ENCODE measurements at places on chromosomes 4 and X.

DNA sequence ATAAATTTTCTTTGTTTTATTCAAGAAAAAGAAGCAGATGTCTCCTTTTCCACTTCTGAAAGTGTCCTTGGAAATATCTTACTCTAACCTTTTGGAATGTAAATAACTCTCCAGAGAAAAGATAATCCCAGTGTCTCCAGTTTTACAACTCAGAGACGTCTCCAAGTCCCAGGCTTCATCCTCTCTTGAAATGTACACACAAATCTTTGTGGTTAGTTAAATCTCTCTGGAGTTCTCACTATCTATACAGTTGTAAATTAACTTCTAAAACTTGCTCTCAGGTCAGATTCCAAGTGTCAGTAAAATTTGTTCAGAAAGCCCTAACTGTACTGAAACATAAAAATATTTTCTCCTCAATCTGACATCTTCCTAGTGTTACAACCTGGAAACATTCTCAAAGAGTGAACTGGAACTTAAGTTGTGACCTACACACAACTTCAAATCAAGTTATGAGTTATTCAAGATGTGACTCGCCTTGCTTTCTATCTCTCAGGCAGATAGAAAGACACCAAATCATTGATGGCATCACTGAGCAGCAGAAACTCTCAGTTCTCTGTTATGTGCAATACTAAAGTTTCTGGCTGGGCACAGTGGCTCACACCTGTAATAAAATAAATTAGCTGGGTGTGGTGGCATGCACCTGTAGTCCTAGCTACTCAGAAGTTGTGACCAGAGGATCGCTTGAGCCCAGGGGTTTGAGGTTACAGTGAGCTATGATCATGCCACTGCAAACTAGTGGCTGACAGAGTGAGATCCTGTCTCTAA lies 284.2 kb downstream of the RCHY1 start:
- DNase-seq = no peak

- no peak for DNase-seq
These were observed 121.6 kb downstream of the GUCY2F start for GRCh38 chrX:109360301-109360700.

- no peak for DNase-seq
These were observed 14.7 kb downstream of the TRIM2 start for GRCh38 chr4:153218961-153219360.

- no peak for DNase-seq
These were observed 100.9 kb downstream of the PTCHD1 start for GRCh38 chrX:23435575-23435974.

DNA sequence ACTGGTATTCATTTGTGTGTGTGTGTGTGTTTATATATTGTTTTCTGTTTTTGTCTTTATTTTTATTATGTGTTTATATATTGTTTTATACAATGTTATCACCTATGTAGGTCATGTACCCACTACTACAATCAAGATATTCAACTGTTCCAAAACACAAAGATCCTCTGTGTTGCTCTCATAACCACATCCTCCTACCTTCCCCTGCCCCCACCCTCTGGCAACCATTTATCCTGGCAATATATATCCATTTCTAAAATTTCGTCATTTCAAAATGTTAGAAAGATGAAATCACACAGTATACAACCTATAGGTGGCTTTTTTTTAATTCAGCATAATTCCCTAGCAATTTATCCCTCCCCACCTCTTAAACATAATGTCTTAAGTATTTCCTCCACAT lies 18.8 kb upstream of the RPL34 start:
- DNase-seq = no peak

DNA sequence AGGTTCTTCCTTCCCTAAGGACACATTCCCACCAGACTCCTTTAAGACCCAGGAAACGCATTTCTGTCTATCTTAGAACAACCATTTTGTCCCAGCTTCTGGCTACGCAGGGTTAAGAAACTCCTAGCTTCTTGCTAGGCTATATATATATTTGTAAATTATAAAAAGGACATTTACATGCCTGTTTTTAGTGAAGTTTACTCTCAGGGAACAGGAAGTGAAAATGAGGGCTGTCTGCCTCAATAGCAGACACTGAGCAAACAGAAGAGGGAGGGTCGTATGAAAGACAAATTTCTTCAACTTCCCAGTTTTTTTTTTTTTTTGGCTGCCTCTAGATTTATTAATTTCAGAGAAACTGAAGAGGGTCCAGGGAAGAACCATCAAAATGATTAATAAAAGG lies 9.3 kb upstream of the FRMPD3 start:
- no peak for DNase-seq

GRCh38 chr4:140256335-140256734 lies 102.4 kb upstream of the MAML3 start:
- no peak for DNase-seq

DNA sequence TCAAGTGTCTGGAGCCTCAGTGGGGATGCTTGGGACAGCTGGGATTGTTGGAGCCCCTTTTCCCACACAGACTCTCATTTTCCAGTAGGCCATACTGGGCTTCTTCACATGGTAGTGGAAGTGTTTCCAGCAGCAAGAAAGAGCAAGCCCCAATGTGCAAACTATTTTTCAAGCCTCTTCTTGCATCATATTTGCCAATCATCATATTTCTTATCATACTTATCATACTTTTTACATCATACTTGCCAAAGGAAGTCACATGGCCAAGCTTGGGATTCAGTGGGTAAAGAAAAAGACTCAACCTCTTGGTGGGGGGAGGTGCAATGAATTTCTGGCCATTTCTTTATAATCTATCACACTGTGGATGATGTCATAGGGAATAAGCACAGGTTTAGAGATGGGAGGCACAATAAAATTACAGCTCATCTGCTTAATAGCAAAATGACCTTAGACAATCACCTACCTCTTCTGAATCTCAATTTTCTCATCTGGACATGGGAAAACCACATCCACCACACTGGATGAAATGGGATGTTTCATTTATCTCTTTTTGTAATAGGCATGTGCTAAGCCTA lies 174.2 kb downstream of the MID1IP1 start:
- no peak for DNase-seq

- DNase-seq = no peak
These were observed 12.6 kb upstream of the MFAP3L start for GRCh38 chr4:170038769-170039168.

- no peak for DNase-seq
These were observed 165.5 kb upstream of the PDE5A start for GRCh38 chr4:119794113-119794512.

GRCh38 chrX:119887721-119888425 lies 7.8 kb upstream of the AKAP14 start:
- no peak for DNase-seq

DNA sequence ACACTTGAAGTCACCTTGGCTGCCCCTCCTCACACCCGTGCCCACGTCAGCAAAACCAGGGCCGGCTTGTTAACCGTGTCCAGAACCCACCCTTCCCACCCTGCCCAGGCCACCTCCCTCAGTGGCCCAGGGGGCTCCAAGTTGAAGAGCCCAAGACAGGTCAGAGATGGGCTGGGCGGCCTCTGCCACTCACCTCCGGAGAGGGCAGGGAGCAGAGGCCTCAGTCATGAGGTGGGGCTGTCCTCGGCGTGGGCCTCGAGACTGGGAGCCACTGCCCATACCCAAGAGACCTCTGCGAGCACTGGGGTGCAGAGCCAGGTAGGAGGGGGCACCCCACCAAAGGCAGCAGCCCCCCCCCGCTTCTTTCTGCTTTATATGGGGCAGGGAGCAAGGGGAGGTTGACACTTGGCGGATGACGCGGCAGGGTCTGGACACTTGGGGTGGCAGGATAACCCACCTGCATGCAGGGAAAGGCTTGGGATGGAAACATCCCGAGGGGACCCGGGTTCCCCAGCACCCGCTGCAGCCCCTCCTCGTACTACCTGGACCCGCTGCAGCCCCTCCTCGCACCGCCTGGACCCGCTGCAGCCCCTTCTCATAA lies 38.0 kb upstream of the SPON2 start:
- no peak for DNase-seq

DNA sequence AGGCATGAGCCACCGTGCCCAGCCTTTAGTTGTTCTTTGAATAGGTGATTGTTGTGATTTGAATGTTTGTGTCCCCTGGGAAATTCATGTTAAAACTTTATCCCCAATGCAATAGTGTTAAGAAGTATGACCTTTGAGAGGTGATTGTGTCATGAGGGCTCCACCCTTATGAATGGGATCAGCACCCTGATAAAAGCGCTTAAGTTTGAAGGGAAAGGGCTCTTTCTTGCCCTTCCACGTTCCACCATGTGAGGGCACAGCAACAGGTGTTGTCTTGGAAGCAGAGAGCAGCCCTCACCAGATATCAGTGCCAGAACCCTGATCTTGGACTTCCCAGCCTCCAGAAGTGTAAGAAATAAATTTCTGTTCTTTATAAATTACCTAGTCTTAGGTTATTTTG lies 33.7 kb upstream of the RP2 start:
- DNase-seq = no peak

GRCh38 chrX:77298790-77299189 lies 148.4 kb upstream of the FGF16 start:
- DNase-seq = no peak

DNA sequence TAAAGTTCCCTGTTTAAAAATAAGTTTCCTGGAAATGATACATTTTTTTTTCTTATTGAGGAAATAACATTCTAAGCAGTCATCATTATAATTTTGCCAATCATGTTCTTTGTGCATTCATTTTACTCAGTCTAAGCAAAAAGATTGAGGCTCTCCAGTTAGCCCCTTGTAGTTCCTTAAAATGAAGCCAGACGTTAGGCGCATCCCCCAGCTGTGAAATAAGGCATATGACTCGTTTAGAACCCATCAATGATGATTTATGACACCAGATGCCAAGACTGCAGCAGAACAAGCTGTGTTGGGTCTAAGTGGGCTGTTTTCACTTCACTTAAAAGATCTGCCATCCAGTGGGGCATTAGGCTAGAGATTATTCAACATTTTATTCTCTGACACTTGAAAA lies 17.0 kb downstream of the PDGFC start:
- no peak for DNase-seq

DNA sequence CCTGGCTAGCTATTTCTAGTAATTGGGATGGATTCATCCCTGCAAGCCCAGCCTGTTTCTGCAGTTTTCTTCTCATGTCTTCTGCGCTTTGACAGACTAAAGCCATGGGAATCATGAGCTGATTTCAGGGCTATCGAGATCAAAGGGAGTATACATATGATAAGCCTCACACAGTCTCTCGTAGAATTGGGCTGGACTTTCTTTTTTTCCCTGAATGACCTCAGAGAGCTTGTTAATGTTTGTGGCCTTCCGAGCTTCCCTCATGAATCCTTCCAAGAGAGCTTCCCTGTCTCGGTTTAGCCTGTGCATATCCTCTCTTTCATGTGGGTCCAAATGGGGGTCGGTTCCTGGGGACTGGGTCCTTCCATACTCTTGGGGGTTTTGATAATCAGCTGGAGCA lies 130.3 kb downstream of the ADRA2C start:
- no peak for DNase-seq

DNA sequence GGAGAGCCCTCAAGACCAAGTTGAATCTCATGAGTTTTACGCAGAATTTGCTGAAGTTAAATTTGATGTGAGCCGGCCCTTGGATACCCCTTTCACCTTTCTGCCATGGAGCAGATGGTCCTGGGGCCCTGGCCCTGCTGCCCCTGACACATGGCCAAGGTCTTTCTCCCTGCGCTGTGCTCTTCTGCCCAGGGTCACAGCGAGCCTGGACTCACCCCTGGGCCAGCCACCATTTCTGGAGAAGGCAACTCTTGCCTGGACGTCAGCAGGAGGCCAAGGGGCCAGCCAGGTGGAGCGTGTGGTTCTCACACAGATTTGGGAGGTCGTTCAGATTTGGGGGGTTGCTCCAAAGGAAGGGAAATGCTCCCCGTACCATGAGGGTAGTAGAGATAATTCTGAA lies 30.0 kb downstream of the PCGF3 start:
- no peak for DNase-seq

- DNase-seq = no peak
These were observed 29.5 kb downstream of the LRIT3 start for GRCh38 chr4:109877400-109877799.

DNA sequence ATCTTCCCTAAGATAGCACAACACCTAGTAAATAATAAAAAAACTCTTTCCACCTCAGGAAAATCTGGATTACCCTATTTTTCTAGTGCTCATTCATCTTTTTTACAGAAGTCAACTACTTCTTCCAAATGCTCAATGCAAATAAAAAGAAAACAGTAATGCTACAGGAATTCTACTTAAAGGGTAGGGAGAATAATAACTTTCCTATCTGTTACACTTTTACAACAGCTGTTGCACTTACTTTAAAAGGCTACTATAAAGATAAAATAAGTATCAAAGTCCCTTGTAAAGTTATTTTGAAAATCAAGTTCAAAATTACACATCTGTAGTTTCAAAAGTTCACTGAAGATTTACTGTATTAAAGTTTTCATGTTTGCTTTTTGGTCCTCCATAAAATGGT lies 37.6 kb downstream of the THOC2 start:
- no peak for DNase-seq

DNA sequence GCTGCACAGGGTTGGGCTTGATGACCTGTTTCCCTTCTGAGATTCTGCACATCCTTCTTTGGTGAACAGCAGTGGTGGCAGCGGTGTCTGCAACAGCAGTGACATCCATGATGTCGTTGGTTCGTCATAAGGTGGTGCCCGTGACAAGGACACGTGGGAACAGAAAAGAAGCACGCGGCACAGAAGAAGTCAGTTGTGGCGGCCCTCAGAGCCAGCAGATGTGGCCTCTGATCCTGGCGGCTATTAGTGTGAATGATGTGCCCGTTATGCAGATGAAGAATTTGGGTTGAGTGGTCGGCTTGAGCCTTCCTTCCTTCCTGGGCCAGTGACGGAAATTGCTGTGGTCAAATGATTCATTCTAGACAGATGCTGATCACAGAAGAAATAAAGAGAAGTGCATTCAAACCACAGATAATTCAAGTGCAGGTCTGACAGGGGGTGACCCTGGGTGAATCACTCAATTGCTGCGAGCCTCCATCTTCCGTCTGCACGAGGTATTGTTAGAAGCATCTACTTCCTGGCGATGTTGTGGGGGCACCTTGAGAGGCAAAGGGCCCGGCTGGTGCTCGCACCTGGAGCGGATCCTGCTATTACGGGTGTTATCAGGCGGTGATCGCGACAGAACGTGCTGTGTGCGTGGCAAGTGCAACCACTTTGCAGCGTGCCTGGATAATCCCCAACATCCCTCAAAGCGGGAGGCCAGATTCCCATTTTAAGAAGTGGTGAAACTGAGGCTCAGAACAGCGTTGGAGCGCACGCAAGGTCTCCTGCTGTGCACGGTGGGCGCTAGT lies 215.2 kb upstream of the PSAPL1 start:
- DNase-seq = no peak

GRCh38 chr4:124943938-124944337 lies 231.4 kb upstream of the ANKRD50 start:
- no peak for DNase-seq

DNA sequence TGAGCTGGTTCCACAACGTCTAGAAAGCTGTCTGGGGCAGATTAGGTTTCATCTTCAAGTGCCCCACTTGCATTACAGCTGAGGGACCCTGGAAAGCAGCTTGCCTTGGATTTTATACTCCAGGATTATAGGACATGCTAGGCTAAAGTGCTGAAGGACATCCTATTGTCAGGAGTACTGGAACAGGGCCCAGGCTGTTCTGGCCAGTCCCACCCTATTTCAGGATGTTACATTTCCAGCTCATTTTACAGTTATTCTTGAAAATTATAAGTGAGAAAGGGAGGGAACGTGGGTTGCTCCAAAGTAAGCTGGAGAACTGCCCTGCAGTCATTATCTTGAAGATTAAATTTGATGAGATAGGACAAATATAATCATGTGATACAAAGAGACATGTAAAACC lies 71.0 kb upstream of the UGT8 start:
- no peak for DNase-seq

Data from right renal cortex interstitium (tissue), 3 donors.